Stimulated activated naive B cell treated with anti-CD40 and anti-IgM and Interleukin-4, amounts not matched to agents 10 μg/mL and 1 μg/mL and 100 μg/mL, for 72 hours (primary cell): ENCODE measurements at places on chromosomes 6 and 20.

DNA sequence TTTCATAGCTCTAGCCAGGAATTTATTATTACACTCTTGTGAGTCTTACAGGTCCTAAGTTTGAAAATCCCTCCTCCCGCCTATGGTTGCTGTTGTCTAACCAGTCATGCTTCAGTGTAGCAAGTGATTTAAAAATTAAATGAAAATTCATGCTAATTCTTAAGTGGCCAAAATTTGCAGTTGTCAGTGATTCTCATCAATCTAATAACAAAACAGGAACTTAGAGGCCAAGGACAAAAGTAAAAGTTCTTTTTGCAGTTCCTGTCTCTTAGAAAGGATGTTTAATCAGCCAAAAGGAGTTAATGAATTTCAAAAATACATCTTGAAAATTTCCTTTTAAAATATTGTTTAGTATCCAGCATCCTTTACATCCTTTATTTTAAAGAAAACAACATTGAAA, 36.3 kb downstream of the VTA1 start:
- no peak for DNase-seq

DNA sequence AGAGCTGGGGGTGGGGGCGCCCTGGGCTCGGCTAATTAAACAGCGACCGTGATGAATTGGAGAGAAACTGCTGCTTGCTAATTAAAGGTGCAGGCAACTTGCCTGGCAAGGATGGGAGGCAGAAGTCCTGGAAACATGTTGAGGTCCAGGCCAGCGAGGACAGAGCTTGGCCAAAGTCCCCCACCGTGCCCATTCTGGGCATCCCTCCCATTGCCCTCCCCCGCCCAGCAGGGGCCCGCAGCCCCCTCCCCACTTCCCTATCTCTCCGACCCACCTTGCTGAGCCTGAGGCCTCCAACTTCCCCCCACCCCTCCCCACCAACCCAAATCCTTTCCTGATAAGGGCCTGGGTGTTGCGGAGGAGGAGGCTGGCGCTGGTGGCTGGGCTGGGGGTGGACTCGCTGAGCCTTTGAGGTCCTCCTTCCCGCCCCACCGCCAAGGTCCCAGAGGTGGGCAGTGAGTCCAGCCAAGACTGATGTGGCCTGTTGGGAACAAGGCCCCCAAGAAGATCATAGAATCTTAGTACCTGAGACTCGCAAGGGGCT, 23.3 kb downstream of the C20orf203 start:
- DNase-seq = no peak

- no peak for DNase-seq
Measured at GRCh38 chr6:49978332-49979226, 9.2 kb upstream of the DEFB113 start.

- DNase-seq = no peak
Measured at GRCh38 chr20:826695-827323, 6.7 kb upstream of the FAM110A start.

GRCh38 chr6:23244300-23244699, 674.9 kb downstream of the HDGFL1 start:
- DNase-seq = no peak

GRCh38 chr20:63406617-63407245, 45.6 kb upstream of the CHRNA4 start:
- DNase-seq = no peak

- no peak for DNase-seq
Measured at GRCh38 chr6:27505209-27506027, 32.5 kb upstream of the ZNF184 start.

GRCh38 chr6:21800948-21801438, 207.4 kb downstream of the SOX4 start:
- no peak for DNase-seq

DNA sequence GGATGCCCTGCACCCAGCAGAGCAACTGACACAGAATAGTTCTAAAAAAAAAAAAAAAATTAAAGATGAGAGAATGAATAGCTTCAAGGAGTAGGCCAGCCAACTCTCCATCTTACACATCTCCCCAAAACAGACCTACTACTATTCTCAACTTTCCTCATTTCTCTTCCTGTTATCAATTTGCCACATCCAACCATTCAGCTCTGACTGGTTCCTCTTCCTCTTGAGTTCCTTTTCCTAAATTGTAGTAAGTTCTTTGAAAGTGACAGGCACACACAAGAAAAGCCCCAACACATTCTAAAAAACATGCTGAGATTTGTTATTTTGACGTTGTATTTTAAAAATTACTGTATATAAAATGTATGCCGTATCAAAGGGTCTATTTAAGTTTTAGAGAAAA, 117.2 kb downstream of the PDSS2 start:
- DNase-seq = no peak

GRCh38 chr6:80214436-80215022, 108.1 kb downstream of the BCKDHB start:
- DNase-seq = no peak

- no peak for DNase-seq
Measured at GRCh38 chr6:56714982-56715456, 72.3 kb upstream of the DST start.

DNA sequence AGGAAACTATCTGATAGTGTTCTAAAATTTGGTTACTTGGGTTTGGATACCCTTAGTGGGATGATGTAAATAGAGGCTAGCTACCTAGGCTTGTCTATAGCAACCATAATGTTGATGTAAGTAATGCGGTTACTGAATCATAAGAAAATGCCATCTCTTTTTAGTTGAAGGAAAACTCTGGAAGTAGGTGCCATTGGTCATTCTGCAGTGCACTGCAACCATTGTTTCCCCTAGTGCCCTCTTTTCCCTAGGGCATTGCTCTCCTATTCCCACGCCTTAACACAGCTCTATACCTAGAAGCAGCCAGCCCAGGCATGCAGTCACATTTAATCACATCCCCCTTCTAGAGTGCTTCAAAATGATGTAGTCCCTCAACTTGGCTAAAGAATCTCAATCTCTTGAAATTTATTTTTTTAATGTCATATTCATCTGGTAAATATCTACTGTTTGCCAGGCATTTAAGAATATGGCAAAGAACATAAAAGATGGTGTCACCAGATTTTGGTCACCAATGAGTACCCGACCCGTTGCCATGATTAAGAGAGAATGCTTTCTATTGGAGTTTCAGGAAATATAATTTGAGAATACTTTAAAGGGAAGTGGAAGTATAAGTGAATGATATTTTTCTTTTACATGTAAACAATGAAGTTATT, 10.4 kb downstream of the LOC128125822 start:
- DNase-seq = no peak
